ENCODE measurements at places on chromosomes 11 and 22.

DNA sequence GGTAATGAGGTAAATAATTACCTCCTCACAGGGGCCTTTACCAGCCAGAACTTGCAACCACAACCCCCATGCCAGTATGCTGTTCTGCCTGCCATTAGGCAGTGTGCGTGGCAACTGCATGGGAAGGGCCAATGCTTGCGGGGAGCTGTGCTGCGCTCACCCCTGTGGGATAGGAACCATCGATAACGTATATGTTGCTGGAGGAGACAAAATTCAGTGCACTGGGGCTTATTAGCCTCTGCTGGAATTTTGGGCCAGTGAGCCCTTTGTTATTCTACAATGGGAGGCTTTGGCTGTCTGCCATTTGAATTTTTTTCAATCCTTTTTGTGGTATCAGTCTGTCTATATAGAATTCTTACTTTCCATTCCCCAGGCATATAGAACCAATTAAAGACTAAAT lies 47.3 kb downstream of the PPP2R1B start:
- no peak for DNase-seq

- no peak for DNase-seq
Observed at GRCh38 chr11:123518496-123519054, 88.5 kb downstream of the GRAMD1B start.

DNA sequence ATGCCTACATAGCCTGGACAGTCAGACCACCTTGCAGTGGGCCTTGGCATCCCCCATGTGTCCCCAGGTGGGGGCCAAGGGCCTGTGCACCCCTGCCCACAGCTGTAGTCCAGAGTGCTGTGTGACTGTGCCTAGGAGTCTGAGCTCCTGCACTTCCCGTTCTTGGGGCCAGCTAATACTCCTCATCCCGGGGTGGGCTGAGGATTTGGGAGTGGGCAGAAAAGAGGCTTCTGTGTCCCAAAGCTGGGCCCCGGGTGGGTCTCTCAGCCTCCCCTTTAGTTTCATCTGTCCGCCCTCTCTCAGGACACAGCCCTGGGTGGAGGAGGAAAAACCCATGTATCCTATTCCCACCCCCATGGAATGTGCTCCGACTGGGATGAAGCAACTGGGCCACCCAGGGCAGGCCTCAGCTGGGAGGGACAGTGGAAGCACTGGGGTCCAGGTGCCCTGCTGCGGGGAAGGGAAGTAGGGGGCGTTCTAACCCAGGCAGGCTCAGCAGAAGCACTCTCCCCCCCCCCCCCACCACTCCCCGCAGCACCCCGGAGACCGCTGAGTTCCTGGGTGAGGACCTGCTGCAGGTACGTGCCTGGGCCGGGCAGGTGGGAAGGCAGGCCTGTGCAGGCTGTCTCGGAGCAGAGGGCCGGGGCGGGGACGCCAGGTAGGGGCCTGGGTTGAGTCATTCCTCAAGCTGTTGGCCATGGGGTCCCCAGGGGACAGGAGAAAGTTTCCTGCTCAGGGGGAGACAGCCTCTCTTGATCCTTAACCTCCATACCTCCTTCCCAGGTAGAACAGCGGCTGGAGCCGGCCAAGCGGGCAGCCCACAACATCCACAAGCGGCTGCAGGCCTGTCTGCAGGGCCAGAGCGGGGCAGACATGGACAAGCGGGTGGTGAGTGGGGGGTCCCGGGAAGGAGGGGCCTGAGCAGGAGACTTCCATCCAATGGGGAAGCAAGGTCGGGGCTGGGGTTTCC lies 1.4 kb downstream of the SH3BP1 start:
- DNase-seq, result no peak

GRCh38 chr11:76251576-76251975 lies 45.3 kb upstream of the WNT11 start:
- DNase-seq, result no peak

DNA sequence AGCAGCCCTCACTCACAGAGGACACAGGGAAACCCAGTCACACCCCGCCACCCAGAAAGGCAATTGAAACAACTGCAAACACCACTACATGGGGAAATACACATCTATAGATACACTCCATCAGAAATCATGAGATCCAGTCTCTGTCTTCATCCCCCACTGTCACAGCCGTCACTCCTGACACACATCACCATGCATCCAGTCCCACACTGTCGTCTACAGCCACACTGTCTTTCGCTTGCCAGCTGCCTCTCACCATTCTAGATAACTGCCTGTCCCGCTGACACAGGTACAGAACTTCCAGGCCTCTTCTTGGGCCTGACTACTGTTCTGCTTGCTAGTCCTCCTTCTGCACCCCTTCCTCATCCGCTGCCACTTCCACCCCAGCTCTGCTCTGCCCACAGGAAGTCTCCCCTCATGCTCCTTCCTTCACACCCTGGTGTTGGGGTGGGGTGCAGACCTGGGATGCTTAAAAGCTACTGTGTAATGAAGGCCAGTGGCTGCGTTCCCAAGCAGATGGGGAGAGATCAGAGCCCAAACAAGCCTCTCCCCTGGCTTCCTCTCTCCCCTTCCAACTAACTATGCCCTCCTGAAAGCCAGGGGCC lies 42.6 kb downstream of the SLC22A12 start:
- DNase-seq, result no peak

- no peak for DNase-seq
Observed at GRCh38 chr22:41539146-41540005, 4.9 kb downstream of the POLR3H start.

GRCh38 chr11:20099527-20099926 lies 60.7 kb downstream of the DBX1 start:
- DNase-seq, result no peak

- DNase-seq, result no peak
Observed at GRCh38 chr11:12179019-12179418, 68.6 kb downstream of the MICAL2 start.

GRCh38 chr11:12091956-12092558 lies 18.3 kb upstream of the MICAL2 start:
- DNase-seq, result no peak

DNA sequence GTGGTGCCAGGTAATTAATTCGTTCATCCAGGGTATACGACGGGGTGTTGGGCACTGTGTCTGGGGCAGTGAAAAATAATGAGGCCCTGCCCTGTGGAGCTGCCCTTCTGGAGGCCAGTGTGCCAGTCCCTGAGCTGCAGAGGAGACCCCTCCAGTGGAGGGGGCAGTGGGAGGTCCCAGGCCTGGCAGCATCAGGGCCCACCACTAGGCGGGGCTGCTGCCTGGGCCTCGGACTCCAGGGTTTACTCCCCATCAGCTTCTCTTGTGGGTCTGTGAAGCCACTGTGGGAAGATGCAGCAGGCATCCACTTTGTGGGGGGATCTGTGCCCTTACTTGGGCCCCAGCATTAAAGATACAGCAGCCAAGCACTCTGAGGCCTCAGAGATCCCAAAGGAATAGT lies 17.4 kb upstream of the TMPRSS6 start:
- no peak for DNase-seq

- no peak for DNase-seq
Observed at GRCh38 chr11:74490941-74491340, 2.6 kb downstream of the LIPT2 start.

- no peak for DNase-seq
Observed at GRCh38 chr11:60310407-60310998, 16.6 kb upstream of the MS4A6E start.

DNA sequence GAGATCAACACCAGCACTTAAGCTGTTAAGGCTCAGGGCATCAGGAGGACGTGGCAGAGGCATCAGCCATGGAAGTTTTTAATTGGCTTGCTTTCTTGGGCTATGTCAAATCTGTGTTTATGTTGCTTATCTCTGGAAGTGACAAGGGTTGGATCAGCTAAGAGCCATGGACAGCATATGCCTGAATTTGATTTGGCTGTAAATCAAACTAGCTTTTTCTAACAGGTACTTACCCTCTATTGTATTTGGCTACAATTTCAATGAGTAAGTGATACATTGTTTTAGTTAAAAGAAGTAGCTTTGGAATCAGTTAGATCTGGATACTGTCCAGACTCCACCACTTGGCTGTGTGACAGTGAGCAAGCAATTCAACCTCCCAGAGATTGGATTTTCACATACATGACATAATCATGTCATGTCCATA lies 936.6 kb downstream of the OPCML start:
- DNase-seq, result no peak

DNA sequence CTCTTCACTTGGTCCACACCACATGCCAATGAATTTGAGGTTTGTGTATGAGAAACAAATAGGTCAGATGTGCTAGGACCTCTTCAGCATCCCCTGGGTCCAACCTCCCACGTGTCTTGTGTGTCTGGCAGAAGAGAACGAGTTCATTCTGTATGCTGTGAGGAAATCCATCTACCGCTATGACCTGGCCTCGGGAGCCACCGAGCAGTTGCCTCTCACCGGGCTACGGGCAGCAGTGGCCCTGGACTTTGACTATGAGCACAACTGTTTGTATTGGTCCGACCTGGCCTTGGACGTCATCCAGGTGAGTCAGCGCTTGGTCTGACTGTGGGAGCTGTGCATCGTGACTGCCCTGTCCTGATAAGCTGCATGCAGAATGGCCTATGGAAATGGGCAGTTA lies 101.0 kb upstream of the SORL1-AS1 start:
- DNase-seq, result no peak

DNA sequence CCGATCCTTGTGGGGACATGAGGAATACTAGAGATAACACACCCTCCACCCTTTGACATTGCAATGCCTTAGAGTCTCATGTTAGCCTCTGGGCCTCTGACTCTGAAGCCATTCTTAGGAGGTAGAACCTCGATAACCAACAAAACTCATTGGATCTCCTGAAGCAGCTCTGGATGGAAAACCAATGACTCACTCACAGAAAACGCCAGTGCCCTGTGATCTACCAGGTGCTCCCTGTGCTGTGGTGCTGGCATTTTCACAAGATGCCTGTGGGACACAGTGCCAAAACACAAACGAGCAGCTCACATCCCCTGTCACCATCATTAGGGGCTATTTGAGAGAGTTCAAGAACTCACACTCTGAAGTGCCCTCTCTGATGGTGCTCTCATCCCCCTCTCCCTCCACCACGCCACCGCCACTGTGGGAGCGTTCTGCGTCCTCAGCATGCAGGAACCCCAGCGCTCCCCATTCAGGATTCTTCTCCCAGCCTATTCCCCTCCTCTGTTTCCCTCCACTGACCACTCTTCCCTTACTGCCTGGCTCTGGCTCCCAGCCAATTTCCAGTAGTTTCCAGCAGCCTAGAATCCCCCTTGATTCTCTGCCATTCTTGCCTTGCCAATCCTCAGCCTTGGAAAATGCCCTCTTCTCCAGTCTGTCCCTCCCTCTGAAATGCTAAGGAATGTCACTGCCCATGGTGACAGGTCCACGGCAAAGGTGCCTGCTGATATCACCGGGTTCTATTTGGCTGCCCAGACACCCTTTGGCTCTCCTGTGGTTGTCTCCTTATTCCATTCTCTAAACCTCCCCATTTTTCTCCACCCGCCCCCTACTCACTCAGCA lies 4.7 kb upstream of the POLD4 start:
- DNase-seq, result no peak

DNA sequence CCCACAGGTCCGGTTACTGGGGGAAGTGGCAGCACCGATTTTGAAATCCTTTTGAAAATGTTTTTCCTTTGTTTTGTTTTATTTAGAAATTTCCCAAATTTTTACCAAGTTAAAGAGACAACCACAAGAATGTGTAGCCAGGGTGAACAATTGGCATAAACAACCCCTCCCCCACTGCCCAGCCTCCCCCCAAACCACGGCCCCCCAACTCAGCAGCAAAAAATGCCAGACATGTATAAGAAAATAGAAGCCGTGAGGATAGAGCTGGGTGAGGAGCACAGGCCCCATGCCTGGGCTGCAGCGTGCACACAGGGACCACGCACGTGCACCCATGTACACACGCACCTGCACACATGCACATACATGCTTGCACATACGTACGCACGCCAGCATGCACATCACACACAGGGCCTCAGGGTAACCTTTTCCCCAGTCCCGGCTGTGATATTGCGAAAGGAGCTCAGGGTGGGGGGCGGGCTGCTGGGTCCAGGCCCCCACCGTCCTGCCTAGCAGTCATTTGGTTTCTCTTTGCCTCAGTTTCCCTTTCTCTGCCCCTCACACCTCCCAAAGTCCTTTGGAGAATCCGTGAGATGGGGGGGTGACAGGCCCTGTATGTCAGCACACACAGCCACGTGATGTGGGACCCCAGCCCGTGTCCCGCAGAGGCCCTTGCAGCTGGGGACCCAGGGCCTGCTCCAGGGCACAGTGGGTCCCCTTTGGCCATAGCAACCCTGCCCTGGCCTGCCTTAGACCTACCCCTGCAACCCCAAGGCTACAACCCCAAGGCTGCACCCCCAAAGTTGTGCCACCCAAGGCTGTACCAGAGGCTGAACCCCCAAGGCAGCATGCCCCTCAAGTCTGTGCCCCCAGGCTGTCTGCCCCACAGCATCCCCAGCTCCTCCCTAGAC lies 42.9 kb downstream of the IGF2 start:
- DNase-seq, result no peak

DNA sequence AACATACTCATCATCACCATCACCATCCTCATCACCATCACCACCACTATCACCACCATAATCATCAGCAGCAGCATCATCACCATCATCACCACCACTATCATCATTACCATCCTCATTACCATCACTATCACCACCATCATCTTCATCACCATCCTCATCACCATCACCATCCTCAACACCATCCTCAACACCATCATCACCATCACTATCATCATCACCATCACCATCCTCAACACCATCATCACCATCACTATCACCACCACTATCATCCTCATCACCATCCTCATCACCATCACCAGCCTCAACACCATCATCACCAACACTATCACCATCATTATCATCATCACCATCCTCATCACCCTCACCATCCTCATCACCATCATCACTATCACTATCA lies 16.6 kb downstream of the RTN4R start:
- DNase-seq, result no peak

- no peak for DNase-seq
Observed at GRCh38 chr11:103903621-103904323, 132.7 kb upstream of the DDI1 start.

All from uterus (tissue), 4 donors.